HCEC 1CT (cell line): ENCODE measurements at places on chromosomes 12 and 14.

GRCh38 chr12:133192847-133193246 is 11.6 kb downstream of the ZNF268 start:
- no peak for DNase-seq

DNA sequence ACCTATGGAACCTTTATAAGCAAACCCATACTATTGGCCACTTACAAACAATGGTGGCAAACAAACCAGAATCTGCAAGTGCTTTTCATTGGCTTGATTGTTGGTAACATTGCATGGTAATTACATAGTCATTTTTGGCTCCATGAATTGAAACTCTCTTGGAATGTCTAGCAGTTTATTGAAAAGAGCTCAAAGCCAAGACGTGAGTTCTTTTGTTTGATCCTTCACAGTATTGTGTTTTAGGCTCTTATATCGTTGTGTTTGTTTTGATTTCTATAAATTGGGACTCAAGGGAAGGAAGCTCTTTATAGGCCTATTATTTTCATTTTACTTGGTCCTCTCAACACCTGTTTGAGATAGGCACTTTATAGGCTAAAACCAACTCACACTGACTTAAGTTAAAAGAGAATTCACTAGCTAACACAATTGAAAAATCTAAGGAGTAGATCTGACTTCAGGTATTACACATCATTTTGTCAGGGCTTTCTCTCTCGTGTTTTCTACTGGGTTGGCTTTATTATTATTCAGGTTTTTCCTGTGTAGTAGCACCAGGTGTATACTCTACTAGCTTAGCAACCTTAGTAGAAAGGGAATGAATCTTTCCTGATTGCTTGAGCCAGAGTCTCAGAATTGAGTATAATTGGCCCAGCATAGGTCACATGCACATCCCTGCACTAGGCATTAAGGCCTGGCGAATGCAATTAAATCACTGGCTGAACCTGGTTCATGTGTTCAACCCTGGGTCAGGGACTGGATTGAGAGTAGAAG is 341.4 kb downstream of the RAD51B start:
- DNase-seq = no peak

GRCh38 chr14:68248481-68249255 is 429.1 kb downstream of the RAD51B start:
- DNase-seq = peak; percentile 57

DNA sequence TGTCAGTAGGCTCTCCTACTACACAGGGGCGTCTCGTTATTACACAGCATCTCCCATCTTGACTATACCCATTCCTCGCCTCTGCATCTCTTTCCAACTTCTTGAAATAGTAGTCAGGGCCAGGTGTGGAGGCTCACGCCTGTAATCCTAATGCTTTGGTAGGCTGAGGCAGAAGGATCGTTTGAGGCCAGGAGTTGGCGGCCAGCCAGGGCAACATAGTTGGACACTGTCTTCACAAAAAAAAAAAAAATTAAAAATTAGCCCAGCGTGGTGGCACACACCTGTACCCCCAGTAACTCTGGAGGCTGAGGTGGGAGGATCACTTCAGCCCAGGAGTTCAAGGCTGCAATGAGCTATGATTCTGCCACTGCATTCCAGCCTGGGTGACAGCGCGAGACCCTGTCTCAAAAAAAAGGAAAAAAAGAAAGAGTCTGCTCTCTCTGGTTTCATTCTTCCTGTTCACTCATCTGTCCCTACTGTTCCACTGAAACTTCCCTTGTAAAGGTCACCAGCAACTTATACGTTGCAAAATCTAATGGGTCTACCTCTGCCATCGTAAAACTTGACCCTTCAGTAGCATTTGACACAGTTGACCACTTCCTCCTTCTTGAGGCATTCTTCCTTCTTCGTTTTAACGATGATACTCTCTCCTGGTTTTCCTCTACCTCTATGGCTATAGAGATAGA is 41.0 kb upstream of the PTGR2 start:
- no peak for DNase-seq

DNA sequence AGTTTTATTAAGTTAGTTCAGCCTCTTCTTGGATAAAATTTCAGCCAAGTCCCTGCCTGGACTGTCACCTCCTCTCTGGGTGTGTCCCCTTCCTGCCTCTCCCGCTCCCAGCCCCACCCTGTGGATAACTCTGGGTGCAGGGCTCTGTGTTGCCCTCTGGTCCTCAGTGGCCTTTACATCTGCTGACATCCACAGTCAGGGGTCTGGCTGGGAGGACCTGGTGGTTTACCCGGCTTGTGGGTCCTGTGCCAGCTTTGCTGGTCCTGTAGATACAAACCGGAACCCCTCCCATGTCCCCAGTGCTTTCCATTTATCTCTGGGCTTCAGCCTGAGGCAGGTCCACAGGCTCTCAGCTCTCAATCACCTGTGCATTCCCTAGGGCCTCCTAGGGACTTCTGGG is 28.9 kb upstream of the PLEKHG3 start:
- DNase-seq = no peak

DNA sequence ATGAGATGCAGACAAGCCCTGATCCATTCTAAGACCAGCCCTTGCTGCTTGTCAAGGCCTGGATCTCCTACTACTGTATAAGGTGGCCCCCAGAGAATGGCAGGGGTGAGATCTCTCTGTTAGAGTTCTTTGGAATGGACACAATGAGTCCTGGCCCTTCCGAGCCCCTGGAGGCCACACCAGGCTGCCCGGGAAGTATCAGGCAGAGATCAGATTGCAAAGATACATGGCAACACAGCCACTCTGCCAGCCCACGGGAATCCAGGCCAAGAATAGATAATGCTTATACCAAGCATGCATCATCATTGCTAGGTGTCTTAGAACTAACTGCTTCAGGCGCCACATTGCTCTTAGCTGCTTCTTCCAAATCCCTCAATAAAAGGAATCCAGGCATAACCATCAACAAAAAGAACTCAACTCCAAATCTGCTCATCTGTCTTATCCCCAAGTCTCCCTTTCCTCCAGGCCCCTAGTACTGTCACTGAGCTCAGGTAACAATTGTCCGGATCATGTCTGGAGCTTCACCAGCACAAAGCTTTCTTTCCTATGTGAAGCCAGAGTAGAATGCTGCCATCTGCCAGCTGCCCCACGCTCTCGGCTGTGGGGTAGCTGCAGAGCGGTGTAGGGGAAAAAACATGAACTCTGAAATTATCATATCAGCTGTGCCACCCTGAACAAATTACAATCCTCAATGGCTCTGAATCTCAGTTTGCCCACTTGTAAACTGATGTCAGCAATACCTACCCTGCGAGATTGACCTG is 5.5 kb upstream of the VASH1 start:
- no peak for DNase-seq

DNA sequence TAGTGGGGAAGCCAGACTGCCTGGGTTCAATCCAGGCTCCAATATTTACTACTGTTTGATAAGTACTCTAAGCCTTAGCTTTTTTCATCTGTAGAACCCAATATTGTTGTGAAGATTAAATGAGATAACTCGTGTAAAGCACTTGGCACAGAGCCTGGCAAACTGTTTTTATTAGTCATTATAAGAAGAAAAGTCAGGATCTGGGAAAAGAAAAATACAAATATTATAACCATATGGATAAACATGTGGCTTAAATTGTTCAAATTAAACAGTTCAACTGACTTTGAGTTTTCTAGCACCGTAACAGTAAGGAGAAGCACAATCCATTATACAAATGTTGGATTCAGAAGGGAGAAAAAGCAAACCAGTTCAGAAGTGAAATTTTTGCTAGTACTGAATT is 22.0 kb upstream of the CDK17 start:
- peak; percentile 63 for DNase-seq

GRCh38 chr14:25308244-25308643 is 258.3 kb upstream of the STXBP6 start:
- DNase-seq = no peak

- no peak for DNase-seq
Measured at GRCh38 chr14:30063746-30064145, 136.1 kb upstream of the PRKD1 start.

DNA sequence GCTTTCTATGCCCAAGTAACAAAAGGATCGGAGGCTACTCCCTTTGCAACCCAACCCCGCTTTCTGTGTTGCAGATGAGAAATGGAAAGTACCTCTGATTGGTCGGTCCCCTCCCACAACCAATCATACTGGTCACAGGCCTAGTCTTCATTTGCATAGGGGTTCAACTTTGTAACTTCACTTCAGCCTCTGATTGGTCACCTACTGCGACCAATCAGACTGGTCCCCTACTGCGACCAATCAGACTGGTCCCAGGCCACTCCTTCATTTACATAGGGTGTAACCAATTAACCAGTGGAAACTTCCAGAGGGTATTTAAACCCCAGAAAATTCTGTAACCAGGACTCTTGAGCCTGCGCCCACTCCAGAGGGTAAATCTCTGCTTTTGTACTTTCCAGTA is 906.4 kb upstream of the TMEM132C start:
- DNase-seq = no peak

DNA sequence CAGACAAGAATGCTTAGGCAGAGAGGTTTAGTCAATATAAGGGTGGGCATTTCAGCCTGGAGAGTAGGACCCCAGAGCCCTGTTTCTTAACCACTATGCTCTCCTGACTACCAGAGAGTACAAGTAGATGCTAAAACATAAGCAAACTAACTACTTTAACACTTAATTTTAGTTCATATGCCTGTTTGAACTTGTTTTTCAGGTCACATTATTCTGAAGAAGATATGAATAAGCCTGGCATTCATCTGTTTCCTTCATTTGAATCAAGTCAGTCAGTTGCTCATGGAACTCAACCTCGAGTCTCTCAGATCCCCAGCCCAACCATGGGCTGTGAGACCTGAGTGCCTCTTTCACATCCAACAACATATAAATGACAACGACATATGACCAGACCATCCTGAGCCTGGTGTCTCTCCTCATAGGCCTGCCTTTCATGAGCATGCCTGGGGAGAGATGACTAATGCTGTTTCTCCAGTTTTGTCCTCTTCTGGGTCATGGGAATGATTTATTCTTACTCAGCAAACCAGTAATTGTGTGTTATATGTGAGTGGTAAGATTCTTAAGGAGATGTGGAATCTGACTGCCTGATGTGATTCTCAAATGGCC is 251.1 kb upstream of the BTG1 start:
- DNase-seq = peak; percentile 75

- peak; percentile 28 for DNase-seq
Measured at GRCh38 chr12:94616203-94616729, 34.1 kb downstream of the TMCC3 start.

DNA sequence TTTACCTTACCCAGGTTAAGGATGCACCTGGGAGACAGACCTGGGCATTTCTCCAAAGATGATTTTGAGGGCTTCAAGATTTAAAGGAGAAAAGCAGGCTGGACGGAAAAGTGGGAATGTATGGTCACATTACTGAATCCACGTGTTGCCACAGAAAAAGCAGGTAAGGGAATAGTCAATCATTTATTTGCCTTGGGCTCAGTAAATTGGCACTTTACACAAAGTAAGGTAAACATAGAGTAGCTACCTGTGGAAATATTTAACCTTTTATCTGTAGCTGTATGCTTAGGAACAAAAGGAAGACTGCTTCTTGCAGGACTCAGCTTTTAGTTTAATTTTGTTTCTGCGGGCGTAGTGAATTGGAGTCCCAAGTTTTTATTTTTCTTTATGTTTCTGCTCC is 153.3 kb downstream of the SLCO1B3 start:
- no peak for DNase-seq

GRCh38 chr14:71371711-71372396 is 464.6 kb downstream of the PCNX1 start:
- DNase-seq = peak; percentile 80
